ENCODE measurements at places on chromosomes 11 and 22.

GRCh38 chr11:94423507-94423906 lies 22.3 kb upstream of the GPR83 start:
- no peak for DNase-seq

DNA sequence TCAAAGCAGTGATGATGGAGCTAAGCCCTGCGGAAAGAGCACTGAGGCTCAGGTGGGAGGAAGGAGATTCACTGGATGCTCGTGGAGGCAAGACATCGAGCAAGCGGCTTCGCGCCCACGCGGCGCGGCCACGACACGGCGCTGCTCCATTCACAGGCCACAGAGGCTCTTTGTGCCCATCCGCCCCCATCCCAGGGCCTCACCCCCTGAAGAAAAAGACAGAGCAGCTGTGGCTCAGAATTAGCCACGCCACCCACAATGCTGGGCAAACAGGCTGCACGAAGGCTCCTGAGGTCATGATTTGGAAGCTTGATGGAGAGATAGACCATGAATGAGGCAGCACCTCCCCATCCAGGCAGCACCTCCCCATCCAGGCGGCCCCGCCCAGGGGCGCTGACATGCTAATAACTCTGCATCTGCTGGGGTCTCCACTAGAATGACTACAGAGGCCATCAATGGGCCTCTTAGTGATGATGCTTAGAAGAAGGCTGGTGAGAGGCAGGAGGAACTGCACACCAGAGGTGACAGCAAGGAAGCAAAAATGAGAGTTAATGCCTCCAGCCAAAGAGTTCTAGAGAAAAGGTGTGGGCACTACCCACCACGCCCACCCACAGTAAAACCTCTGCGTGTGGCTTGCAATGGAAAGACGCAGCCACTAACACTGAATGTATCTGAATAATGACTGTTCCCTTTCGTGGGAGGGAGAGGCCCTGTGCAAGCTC lies 43.5 kb downstream of the MYH9 start:
- DNase-seq = no peak

- no peak for DNase-seq
Measured at GRCh38 chr22:47209547-47210023, 447.1 kb downstream of the TBC1D22A start.

DNA sequence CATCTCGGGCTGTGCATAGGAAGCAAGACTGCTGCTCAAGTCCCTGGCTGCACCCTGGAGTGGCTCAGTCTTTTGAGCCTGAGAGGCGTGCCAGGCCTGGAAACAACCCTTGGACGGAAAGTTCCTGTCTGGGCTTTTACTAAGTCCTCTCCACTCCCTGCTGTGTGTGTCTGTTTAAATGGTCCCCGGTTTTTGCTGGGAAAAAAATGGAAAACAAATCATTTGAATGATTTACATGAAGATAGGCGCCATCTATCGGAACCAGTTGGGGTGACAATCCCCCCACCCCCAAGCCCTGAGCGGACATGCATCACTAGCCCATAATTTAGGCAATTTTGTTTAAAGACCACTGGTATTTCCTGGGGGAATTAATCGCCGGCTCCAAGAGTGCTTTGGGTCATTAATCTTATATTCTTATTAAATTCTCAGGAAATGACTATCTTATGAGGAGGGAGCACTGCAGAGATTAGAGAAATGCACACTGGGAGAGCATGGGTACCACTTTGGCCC lies 2.7 kb upstream of the GAB2 start:
- peak; percentile 89 for DNase-seq

- no peak for DNase-seq
Measured at GRCh38 chr22:37823134-37823985, at the start of gene GALR3. GALR3 (plus strand) TSS chr22:37823382; CDS start chr22:37823407, 25 bp downstream.

DNA sequence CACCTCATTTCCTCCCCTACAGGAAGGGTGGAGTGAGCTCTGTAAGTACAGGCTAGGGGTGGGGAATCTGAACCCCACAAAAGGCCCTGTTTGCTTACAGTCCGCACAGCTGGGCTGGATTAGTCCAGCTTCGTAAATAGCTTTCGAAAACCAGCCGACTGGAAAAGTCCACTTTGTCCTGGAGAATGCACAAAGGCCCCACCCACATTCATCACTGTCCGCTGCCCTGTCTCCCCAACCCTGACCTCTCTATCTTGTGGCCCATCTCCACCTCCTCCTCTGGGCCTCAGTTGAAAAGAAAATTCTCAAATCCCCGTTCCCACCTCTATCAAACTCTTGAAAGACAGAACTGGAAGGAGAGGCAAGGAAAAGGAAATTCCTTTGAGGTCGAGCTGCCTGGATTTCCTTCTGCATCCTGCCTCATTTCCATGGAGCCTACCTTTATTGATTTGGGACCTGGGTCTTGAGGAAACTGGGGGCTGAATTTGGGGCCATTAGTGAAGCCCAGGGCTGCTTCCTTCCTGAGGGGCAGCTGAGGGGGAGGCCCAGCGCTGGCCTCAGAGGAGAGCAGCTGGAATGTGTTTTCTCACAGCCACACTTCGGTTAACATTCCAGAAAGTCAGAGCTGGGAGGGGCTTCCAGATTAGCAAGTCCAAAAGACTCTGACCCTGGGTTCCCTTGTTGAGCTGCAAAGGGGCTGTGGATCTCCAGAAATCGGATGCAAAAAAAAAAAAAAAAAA lies 147.6 kb downstream of the FBXO7 start:
- DNase-seq = no peak

DNA sequence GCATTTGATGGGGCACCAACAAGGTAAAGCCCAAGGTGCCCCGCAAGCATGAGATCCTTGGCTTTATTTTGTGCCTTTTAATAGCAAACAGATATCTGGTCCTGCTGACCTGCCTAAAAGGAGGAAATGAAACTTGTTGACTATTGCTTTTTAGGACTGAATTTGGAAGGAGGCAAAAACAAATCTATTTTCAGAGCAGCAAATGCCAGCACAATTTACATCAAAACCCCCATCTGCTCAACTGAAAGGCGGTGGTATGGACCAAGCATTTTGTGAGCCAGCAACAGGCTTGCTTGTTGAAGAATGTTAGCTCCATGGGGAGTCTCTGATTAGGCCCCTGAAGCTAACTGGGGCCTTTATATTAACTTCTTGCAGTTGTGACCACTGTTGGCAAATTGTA lies 192.6 kb upstream of the E2F8 start:
- no peak for DNase-seq

- DNase-seq = no peak
Measured at GRCh38 chr11:90775567-90776165, 552.8 kb upstream of the CHORDC1 start.

- DNase-seq = no peak
Measured at GRCh38 chr11:64932324-64932723, 3.4 kb downstream of the GPHA2 start.

- peak; percentile 41 for DNase-seq
Measured at GRCh38 chr11:65919573-65920371, 546 bp downstream of the DRAP1 start.

GRCh38 chr11:21893565-21893867 lies 299.4 kb upstream of the ANO5 start:
- no peak for DNase-seq

DNA sequence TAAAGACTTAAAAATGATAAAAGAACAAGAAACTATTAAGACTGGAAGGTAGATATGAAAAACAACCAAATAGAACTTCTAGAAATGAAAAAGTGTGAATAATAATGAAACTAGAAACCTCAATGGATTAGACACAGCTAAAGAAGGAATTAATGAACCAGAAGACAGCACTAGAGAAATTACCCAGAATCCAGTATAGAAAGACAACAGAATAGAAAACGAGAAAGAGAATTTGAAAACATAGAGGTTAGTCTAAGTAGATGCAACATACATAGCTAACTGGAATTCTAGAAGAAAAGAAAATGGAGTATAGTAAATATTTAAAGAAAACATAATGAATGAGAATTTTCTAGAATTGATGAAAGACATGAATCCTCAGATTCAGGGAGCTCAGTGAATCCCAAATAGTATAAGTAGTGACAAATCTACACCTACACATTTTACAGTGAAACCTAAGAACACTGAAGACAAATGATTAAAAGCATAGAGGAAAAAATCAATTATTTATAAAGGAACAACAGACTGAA lies 111.9 kb downstream of the PARVA start:
- no peak for DNase-seq

DNA sequence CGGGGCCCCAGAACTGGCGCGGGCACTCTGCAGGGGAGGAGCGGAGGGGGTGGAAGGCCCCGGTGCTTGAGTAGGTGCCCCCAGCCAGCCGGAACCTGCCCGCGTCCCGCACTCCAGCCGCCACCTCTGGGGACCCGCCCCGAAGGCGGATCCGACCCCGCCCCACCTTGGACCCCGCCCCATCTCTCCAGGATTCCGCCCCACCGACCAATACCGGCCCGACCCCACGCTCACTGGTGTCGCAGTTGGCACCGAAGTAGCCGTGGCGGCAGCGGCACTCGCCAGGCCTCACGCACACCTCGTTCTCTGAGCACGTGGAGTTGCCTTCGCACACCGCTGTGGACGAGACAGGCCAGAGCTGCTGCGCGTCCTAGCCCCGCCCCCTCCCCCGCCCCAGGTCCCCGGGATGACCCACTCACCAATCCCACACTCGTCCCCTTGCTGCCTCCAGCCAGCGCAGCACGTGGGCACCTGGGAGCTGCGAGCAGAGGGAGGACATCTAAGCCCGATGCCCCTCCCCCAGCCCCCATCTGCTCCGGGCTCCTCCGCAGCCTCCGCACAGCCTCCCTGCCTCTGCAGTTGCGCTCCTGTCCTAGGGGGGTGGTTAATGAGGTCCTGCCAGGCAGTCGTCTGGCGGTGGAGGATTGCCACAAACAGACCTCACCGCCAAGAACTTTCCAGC lies 6.0 kb downstream of the SCARF2 start:
- DNase-seq = no peak

- peak; percentile 65 for DNase-seq
Measured at GRCh38 chr22:44133901-44134571, 46.7 kb upstream of the PARVG start.

- DNase-seq = no peak
Measured at GRCh38 chr11:106642331-106642730, 375.9 kb downstream of the GUCY1A2 start.

DNA sequence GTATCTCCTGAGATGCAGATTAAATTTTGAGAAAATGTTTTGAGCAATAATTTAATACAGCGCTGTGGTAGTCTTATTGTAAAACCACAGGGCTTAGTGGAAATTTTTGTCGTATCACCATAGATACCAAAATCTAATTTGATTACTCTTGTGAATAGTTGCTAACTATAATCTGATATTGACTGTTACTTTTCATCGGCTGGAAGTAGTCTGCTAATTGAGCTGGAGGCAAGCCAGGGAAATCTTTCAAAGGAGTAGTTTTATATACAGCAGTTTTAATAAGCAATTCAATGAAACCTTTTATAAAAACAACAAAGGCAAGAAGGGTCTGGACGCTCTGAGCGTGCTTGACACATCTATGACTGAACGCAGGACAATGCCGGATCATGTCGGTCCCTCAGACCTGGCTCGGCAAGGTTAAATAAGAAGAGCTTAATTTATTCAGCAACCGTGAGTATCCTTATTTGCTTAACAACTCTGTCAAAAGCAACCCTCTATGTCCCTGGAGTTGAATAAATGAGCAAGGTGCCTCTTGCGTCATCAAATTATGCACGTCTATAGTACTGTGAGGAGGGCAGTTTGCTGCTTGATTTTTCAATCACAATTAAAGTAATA lies 121.2 kb downstream of the NCAM1 start:
- no peak for DNase-seq

GRCh38 chr11:115251126-115251525 lies 253.1 kb downstream of the CADM1 start:
- DNase-seq = no peak

DNA sequence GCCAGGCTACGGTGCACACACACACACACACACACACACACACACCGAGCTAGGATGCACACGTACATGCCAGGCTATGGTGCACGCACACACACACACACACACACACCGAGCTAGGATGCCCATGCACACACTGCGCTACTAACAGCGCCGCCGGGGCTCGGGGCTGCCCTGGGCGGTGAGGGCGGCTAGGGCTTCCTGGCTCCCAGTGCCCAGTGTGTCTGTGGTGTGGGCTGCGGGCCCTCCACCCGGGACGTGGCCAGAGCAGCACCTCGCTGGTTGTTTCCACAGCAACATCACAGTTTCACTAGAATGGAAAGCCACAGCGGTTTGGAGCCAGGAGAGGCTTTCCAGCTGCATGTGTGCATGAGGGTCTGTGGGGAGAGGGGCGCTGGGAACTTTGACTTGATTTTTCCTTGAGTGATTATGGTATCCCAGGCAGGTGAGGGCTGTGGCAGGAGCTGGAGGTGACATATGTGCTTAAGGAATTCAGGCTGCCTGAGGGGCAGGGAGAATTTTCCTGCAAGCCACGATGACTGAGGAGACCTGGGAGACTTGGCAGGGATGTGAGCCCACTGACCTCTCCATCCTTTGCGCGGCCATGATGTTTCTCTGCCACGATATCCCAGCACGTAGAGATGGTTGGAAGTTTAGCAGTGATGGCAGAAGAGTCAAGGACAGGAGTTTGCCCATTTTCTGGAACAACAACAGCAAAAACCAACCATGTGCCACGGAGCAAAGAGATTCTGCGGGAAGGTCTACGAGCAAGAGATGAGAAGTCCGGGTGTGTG lies 195.9 kb downstream of the SNX19 start:
- DNase-seq = no peak

DNA sequence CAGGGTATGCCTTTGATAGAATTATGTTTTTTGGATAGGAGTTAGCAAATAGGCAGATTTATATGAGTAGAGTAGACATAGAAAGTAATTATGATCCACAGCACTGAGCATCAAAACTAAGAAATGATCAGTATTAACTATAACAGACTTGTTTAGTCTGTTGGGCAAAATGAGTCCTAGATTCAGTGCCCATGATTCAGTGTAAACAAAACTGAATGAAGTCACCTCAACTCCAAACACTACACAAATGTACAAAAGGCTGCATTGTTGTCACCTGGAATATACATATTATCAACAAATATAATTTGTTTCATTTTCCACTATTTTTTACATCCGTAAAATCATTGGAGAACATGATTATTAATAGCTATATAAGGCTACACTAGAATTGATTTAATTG lies 6.7 kb downstream of the UEVLD start:
- DNase-seq = no peak

GRCh38 chr11:117796872-117797529 lies at the start of gene DSCAML1:
DSCAML1 (minus strand) TSS chr11:117797216; CDS start chr11:117797079, 137 bp downstream.
- DNase-seq = no peak

DNA sequence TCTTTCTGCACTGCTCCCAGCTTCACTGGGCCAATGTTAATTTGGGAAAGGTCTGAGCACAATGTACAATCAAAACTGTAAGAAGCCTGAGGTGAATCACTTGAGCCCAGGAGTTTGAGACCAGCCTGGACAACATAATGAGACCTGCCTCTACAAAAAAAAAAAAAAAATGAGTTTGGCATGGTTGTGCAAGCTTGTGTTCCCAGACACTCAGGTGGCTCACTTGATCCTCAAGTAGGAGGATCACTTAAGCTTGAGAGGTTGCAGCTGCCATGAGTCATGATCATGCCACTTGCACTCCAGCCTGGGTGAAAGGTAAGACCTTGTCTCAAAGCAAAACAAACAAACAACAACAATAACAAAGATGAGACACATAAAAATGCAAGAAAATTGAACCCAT lies 38.6 kb upstream of the SC5D start:
- DNase-seq = no peak

GRCh38 chr11:18567081-18567480 lies 21.5 kb downstream of the UEVLD start:
- no peak for DNase-seq

- peak; percentile 12 for DNase-seq
Measured at GRCh38 chr11:68583041-68583446, 101.3 kb upstream of the GAL start.

- DNase-seq = no peak
Measured at GRCh38 chr11:93295921-93296575, 34.5 kb upstream of the DEUP1 start.

- peak; percentile 7 for DNase-seq
Measured at GRCh38 chr11:2752204-2752770, 52.5 kb upstream of the KCNQ1OT1 start.

All from dermis blood vessel endothelial cell (primary cell).